ENCODE measurements at places on chromosomes 2 and 18. TPM values are rescaled to one million over a fixed set of nuclear protein-coding genes. Genes with fewer than 3 reads are reported as not detected.
A peak's percentile ranks its signal among the peaks of the same experiment; 100 is the strongest.

Gene TMEM17
- 9.3 TPM for total RNA-seq

Gene NTSR2
- total RNA-seq = not detected

Gene CD302
- total RNA-seq = 12.0 TPM

Gene TDRD15
- 0.16 TPM for total RNA-seq

Gene ANKRD30BL
- not detected for total RNA-seq

Gene NDUFB3
- 184 TPM for total RNA-seq

Gene SGPP2
- total RNA-seq = not detected

Gene UPP2
- not detected for total RNA-seq

Gene INPP1
- total RNA-seq = 1.5 TPM

GRCh38 chr2:39475006-39475405 lies 37.9 kb upstream of the MAP4K3 start:
- no peak for DNase-seq

GRCh38 chr2:45276914-45277313 lies 267.7 kb upstream of the SIX2 start:
- no peak for DNase-seq

GRCh38 chr2:216404010-216404618 lies 8.2 kb upstream of the SMARCAL1 start:
- peak; percentile 54 for DNase-seq

- no peak for DNase-seq
Measured at GRCh38 chr2:20023688-20024087, 11.2 kb upstream of the MATN3 start.

GRCh38 chr18:59514203-59514602 lies 155.1 kb upstream of the LMAN1 start:
- no peak for DNase-seq

GRCh38 chr2:98483257-98483861 lies 38.7 kb downstream of the INPP4A start:
- no peak for DNase-seq

GRCh38 chr2:86033751-86034692 lies 71.7 kb downstream of the POLR1A start:
- DNase-seq = no peak

DNA sequence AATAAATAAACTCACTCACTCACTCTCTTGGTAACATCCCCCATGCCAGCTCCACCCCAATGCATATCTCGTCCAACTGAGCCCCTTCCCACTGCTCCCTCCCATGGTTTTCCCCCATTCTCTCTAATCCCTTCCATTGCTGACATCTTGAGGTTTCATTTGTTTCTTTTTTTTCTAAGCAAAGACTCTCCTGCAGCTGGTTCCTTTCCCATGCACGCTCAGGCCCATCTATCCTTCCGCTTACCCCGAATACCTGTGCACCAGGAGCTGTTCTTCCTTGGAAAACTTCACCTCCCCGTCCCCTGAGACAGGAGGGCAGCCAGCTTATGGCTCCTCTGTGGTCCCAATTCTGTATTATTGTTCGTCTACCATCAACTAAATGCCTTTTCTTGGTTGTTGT lies 41.7 kb upstream of the IGFBP2 start:
- DNase-seq = no peak

- DNase-seq = peak; percentile 53
Measured at GRCh38 chr2:70087702-70088597, 673 bp downstream of the PCBP1 start.

DNA sequence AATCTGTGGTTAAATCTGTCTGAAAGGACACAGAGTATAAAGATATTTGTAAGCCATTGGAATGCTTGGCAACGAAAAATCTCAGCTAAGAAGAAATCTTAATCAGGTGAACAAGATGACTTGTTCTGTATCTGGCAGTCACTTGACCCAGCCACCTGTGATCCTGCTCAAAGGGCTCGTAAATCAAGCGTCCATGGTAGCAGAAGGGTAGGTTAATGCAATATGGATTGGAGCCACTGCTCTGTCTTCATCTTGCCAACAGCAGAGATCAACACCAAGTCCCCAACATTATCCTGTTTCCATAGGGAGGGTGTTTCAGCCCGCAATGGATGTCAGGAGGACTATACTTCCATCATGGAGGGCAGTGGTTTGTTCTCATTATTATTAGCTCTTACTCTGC lies 378.4 kb downstream of the CDH7 start:
- no peak for DNase-seq

DNA sequence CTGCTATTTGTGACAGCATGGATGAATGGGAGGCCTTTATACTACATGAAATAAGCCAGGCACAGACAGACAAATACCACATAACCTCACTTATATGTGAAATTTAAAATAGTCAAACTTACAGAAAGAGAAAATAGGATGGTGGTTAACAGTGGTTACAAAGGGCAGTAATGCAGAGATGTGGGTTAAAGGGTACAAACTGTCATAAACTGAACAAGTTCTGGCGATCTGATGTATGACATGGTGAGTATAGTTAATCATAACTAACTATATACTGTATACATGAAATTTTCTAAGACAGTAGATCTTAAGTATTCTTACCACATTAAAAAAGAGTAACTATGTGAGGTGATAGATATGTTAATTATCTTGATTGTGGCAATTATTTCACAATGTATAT lies 558.1 kb upstream of the ZNF804A start:
- DNase-seq = no peak

DNA sequence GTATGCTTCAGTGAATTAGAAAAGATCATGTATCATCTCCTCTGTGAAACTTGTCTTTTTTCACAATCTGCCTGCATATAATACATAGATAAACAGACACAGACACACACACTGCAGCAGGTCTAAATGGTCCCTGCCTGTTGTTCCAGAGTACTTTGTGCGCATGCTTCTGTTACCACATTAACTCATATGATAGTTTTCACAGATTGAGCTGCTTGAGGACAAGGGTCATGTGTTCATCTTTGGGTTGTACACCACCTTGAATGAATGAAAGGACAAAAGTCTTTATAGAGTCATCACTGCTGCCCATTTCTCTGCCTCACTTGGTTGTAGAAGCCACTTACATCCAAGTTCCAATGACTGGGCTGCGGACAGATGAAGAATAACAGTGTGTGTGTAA lies 72.7 kb upstream of the GLS start:
- no peak for DNase-seq

DNA sequence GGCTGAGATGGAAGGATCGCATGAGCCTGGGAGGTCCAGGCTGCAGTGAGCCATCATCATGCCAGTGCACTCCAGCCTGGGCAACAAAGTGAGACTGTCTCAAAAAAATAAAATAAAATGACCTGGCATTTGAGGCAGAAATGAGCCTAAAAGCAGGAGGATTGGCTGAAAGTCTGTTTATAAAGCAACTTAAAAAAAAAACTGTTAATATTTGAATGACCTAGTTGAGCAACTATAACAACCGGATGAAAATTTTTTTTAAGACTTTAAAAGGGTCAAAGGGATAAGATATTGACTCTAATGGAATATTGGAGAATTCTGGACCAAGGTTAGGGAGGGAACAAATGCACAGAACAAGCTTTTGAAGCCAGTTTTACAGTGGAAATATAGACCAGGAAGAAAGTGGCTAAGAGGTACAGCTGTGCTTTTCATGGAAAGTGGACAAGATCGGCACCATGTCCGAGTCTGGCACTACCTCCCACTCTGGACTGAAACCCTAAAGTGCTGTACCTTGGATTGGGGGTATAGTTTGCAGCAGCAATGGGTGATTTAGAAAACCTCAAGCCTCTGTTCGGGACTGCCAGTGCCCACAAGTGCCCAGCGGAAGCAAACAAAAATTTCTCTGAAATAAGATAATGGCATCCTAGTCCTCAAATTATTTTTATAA lies 33.2 kb upstream of the ELAC1 start:
- no peak for DNase-seq

GRCh38 chr2:239882331-239882732 lies 142.8 kb downstream of the NDUFA10 start:
- peak; percentile 32 for DNase-seq

DNA sequence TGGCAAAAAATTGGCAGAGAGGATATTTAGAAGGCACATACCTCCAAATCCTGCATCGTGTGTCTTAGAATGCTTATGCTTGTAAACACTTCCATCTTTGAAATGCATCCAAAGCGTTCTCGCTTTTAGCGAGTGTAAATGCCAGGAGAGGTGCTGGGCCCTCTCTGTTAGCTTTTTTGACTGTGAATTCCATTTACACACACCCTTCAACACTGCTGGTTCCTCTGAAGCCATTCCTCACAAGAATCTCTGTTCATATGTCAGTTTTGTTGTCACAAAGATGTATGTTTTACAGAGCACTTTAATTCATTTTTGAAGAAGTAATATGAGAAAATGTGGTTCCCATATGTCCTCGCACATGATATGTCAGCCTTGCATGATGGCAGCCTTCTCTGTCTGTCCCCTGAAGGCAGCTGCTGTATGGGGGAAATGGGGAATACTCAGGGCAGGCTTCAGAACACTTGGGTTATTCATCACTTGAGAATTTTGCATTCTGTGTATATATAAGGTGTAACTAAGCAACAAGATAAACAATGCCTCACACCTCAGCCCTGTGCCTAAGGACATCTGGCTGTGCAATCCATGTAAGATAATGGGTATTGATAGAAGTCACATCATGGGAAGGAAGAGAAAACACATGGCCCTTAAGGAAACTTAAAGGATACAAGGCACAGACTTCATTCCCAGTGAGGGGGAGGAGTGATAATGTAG lies 52.3 kb downstream of the RAB27B start:
- DNase-seq = no peak

- peak; percentile 50 for DNase-seq
Measured at GRCh38 chr18:12308386-12309100, 502 bp downstream of the TUBB6 start.

DNA sequence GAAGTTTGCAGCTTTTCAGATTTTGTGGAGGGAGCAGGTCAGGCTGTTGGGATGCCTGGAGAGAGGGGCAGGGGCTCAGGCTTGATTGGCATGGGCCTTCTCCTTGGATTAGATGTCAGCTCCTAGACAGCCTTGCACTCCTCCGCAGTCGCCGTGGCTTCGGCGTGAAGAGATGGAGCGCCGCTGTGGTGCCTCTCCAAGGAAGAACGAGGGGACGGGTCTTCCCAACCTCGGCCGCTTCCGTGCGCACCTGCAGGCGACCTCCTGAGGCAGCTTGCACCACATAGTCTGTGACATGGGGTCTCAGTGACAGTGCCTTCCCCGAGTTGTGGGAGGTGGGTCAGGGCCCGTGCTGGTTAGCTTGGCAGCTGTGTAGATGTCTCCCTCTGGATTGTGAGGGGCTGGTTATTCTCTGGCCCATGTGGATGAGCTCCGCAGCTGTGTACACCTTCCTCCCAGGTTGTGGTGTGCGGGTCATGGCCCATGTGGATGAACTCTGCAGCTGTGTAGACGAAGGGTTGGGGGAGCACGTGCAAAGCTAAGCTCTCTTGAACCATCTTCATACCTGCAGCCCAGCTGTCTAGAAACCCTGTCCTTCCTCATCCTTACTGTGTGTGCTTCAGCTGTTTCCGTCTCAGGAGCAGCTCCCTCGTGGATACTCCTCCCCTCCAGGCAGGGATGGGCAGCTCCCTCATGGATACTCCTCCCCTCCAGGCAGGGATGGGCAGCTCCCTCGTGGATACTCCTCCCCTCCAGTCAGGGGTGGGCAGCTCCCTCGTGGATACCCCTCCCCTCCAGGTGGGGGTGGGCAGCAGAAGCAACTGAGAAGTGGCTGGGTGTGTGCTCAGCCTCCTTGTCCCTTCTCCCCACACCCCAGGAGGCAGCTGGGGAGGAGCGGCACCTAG lies 170.3 kb downstream of the LDLRAD4 start:
- no peak for DNase-seq

GRCh38 chr18:36294031-36294430 lies 3.5 kb upstream of the FHOD3 start:
- DNase-seq = no peak

DNA sequence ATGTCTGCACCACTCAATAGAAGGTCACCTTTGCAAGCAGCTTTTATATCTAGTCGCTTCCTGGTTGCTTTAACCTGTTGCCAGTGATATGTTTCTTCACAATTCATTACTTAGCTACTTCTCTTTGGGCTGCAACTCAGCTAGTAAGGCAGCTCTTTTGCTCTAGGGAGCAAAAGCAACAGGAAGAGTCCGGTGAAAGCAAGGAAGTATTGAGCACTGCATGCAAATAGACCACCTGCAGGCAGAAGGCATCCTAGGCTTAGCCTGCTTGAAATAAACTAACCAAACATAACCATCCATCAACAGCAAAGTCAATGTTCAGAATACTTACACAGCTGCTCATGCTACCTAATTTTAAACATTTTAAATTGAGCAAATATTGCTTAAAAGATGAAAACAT lies 529.2 kb upstream of the LINC00305 start:
- DNase-seq = no peak

Measured in SK-MEL-5 (cell line).